T-helper 2 cell treated with Interferon-gamma antibody and Interleukin-4, amounts not matched to agents 100 ng/mL and 5 ng/mL, for 36 hours (primary cell): ENCODE measurements at places on chromosomes 11 and 22. TPM values are rescaled to one million over a fixed set of nuclear protein-coding genes. Genes with fewer than 3 reads are reported as not detected.

HMOX1 gene
- total RNA-seq: 0.61 and 1.2 TPM in 2 replicates

LRRC75B gene
- 1.7 and 2.2 TPM in 2 replicates for total RNA-seq

TPBGL gene
- 0.14 and 0.18 TPM in 2 replicates for total RNA-seq

KDM4D gene
- total RNA-seq: 0.39 and 0.45 TPM in 2 replicates

SCO2 gene
- 7.9 and 8.3 TPM in 2 replicates for total RNA-seq

OR52I2 gene
- total RNA-seq: not detected in 2 replicates

RAG2 gene
- not detected in 2 replicates for total RNA-seq
